ENCODE measurements at places on chromosomes 4 and X.

DNA sequence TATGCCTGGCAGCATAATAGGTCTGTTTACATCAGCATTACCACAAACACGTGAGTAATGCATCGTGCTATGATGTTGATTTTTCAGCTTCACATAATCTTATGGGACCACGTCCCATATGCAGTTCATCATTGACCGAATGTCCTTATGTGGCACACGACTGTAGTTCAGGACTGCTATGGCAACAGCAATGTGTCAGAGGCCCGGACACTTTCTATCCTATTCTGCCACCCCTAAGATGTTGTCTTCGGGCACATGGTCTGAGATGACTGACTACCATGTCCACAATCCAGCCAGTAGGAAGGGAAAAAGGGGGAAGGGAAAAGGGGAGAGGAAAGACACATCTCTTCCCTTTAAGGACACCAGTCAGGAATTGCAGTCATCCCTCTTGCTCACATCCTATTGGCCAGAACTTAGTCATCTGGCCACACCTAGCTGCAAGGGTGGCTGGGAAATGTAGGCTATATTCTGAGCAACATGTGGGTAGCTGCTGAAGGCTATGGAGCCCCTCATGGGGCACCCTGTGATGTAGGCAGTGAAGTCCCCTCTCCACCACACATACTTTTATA is 196.0 kb upstream of the RBPJ start:
- DNase-seq = no peak

- no peak for DNase-seq
Measured at GRCh38 chr4:2059726-2060602, 837 bp downstream of the NAT8L start.

DNA sequence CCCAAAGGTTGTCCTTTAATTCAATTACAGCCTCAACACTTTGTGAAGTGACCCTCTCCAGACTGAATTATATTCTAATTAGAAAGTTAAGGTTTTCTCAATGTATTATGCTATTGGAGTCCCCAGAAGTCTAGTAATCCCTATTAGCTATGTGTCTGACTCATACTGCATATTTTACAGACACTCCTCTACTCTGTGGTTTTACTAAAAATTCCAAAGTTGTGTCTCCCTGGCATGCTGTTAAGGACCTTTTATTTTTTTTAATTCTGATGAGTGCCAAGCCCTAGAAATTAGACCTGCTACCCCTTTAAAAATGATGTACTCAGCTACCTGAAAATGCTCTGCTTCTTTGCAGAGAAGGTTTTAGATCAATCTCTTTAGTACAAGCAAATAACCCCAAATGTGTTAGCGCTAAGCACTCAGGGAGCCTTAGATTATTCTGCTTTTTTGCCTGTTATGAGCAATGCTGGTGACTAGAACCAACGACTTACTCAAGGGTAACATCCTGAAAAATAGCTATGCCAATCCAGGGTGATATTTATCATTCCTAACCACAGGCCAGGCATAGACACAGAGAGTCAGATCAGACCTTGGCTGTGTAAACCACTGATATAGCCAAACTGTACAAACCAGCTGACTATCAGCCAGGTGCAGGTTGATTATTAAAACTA is 26.1 kb upstream of the CXCL13 start:
- no peak for DNase-seq

GRCh38 chr4:24980064-24980690 is 50.6 kb downstream of the LGI2 start:
- no peak for DNase-seq

GRCh38 chr4:173415092-173415491 is 16.2 kb upstream of the SCRG1 start:
- no peak for DNase-seq

DNA sequence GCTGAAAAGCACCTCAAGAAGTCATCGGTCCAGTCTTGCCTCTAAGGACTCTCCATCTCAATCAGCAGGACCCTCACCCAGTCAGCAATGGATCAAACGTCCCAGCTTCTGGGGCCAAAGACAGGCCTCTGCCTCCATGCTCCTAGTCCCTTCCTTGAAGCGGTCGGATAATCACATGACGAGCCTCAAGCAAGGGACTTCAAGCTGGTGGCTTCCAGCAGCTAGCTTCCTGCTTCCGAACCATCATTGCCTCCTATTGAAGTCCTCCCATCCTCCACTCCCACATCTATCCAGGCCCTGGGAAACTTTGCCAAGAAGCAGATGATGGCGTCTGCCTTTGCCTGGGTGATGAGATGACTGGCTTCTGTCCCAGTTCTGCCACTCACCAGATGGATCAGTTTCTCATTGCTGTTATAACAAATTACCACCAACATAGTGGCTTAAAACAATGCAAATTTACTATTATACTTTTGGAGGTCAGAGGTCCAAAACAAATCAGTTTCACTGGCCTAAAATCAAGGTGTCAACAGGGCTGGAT is 135.2 kb upstream of the MAMLD1 start:
- no peak for DNase-seq

GRCh38 chrX:40871385-40872082 is 136.2 kb upstream of the MED14 start:
- no peak for DNase-seq

GRCh38 chr4:54099287-54099747 is 646 bp upstream of the GSX2 start:
- no peak for DNase-seq

DNA sequence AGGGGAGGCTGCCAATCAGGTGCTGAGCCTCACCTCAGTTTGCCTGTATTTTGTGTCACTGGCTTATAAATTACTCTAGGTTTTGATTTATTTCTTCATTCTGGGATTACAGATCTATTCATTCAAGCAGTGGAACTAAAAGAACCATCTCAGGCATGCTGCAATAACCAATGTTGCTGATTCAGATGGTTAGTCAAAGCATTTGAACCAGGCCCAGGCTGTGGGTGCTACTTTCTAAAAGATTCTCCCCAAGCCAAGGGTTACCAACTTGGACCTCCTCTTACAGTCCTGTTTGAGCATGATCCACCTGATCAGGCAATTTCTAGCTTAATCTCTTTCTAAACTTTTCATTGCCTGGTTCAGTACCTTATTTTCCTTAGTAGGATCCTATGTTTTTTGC is 67.2 kb downstream of the TMEM131L start:
- no peak for DNase-seq

GRCh38 chrX:120269373-120270035 is 18.9 kb downstream of the ZBTB33 start:
- DNase-seq = no peak

DNA sequence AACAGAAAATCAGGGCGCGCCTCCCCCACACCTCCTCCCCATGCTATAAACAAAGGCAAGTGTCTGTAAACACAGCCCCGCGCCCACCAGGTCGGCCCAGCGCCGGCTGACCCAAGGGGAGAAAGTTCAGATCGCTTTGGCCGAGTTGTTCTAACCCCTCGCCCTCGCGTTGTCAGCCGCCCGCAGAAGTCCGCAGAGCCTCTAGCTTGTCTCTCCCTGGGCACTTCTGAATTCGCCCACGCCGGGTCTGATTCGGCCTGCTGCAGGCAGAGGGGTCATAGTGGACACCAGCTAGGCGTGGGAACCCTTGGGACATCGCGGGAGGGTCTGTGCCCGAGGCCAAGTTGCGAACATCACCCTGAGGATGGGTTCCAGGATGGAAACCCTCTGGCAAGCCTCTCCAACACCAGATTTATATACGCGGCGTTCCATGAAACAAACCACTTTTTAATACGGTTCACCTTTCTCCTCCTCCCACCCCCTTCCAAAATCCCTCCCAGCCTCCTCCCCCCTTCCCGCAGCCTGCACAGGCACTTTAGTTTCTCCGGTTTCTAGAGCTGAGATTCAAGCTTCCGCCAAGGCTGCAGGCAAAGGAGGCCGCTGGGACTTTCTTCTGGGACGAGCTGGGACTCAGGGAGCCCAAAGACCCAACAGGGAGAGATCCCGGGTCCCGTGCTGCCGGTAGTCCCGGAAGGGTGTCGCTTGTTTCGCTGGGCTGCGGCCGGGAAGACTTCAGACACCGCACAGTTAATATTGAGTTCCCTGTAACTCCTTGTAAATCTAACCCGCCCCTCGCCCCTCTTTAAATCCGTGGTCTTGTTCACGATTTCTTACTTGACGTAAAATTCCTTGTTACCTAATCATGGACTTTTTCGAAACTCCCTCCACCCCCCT is 4.7 kb downstream of the HAND2 start:
- DNase-seq = no peak

DNA sequence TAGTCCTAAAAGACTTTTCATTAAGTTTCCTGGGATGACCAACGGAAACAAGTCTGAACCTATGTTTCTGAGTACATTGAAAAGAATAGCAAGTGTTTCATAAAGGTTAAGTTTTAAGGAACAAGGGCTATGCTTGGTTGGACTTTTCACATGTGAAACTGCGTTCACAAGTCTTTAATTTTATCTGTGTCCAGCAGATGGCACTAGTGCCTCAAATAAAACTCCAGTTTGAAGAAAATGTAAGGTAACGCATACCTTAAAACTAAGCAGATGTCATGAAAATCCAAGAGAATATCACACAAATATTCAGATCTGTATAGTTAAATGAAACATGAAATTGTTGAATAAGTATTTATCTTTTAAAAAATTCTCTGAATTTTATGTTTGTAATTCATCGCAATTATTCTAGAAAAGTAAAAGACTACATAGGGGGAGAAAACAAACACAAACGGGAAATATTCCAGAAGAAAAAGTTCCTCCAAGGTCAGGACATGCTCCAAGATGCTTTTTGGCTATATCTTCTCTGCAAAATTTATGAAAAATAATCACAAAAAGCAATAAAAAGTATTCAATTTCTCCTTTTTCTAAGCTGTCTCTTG is 89.6 kb upstream of the MAD2L1 start:
- no peak for DNase-seq

DNA sequence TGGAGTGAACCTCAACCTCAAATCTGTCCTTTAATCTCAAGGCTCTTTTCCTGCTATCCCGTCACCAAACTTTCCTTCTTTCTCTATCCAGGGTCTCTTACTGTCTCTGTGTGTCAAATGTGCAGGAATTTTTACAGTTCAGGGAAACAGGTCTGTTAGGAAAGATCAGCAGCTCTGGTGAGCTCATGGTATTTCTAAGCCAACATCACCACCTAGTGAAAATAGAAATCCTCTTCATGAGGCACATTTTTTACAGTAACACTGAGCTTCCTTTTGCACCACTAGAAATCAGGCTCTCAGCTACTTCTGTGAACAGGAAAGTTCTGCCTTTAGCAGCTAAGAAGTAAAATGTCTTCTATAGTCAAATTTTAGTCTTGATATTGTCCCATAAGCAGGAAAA is 39.6 kb downstream of the NUDT11 start:
- DNase-seq = no peak

GRCh38 chr4:106930522-106930921 is 105.6 kb downstream of the DKK2 start:
- no peak for DNase-seq

- no peak for DNase-seq
Measured at GRCh38 chr4:73859614-73860088, 6.6 kb downstream of the PF4V1 start.

DNA sequence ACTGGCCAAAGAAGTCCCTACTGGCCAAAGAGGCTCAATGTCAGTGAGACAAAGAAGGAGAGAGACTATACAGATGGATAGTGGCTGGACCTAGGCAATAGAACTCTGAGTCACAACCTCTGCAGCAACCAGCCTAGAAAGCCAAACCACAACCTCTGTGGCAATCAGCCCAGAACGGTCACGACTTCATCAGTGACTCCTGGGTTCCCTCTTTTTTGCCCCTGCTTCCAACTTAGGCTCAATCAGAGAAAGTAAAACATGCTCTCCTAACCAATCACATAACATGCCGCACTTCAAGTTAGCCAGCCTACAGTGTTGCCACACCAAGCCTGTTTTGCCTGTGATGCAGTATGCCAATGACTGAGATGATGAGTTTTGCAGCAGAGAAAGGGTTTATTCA is 203.4 kb downstream of the ANAPC10 start:
- no peak for DNase-seq

DNA sequence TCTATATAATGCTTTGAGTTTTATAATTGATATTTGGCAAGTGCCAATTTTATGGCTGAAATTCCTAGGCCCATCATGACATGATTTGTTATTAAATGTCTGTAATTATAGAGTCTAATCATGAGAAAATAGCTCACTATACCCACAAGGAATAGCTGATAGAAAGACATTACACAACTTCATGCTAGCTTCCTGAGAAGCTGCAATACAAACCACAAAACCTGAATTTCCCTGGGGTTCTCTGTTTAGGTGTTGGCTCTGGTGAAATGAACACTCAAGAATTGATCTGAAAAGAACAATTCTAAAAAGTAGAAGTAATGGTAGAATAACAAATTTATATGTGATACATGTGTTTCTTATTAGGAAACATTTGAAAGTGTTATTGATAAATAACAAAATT is 169.6 kb downstream of the GASK1B start:
- DNase-seq = no peak

DNA sequence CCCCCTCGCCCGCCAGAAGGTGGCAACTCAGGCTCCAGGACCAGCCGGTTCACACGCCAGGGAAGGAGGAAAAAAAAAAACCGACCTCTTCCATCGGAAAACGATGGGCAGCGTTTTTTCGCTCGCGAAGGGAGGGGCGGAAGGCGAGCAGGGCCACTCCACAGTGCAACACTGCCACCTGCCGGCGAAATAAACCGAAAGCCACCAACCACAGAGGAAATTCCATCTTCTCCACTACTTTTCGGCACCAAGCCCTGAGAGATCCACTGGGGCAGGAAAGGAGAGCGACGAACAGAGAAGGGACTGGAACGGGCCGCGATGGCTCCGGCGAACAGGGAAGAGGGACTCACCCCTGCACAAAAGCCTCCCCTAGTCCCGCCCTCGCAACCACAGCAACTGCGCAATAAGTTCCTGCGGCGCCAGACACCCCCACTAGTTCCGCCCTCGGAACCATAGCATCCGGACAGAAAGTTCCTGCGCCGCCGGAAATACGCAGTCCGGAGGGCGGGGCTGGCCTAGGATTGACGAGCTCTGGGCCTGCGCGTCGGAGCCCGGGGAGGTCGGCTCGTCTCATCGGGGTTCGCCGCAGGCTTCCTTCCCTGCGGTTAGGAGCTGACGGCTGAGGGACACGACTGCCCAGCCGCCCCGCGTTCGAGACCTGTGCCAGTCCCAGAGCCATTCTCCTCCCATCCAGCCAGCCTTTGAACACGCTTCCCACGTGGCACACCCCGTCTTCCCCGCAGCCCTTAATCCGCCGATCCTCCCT is 23.4 kb downstream of the FAM156A start:
- peak; percentile 90 for DNase-seq

All from activated CD8-positive, alpha-beta memory T cell treated with anti-CD3 and anti-CD28 coated beads for 1 hour (primary cell).